ENCODE measurements at places on chromosomes 11 and 22. TPM values are rescaled to one million over a fixed set of nuclear protein-coding genes. Genes with fewer than 3 reads are reported as not detected.

The DDTL gene
- total RNA-seq = not detected

The CRYBB3 gene
- not detected for total RNA-seq

The RAB38 gene
- total RNA-seq = 0.74 TPM

The OR56A1 gene
- 0.25 TPM for total RNA-seq

The MRGPRX4 gene
- total RNA-seq = not detected

The NAA40 gene
- total RNA-seq = 15.5 TPM

The GLYAT gene
- total RNA-seq = 0.25 TPM

The OR6A2 gene
- 0.49 TPM for total RNA-seq

The MS4A15 gene
- not detected for total RNA-seq

The SLC25A18 gene
- total RNA-seq = 5.4 TPM
